ENCODE measurements at places on chromosomes 1 and 21. TPM values are rescaled to one million over a fixed set of nuclear protein-coding genes. Genes with fewer than 3 reads are reported as not detected.

DNA sequence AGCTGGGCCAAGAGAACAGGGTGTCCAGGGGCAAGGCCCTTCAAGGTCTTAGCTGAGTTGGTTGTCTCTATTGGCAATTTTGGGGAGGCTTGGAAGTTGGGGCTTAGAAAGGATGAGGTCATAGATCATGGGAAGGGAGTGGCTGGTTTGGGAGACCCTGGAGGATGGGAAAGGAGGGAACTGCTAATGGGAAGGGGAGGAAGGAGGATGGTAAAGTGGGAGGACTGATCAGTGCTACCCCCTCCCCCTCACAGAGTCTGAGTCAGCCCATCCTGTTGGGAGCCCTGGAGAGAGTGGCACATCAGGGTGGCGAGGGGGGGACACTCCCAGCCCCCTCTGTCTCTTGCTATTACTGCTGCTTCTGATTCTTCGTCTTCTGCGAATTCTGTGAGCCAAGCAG is 5.1 kb downstream of the EFNA4 start:
- DNase-seq: no peak

GRCh38 chr1:31828341-31828740 is 12.5 kb upstream of the SPOCD1 start:
- no peak for DNase-seq

GRCh38 chr1:213409208-213409631 is 358.2 kb downstream of the RPS6KC1 start:
- DNase-seq: no peak

The EPHB2 gene
- polyA plus RNA-seq: 8.2 TPM

- no peak for DNase-seq
Observed at GRCh38 chr21:36180963-36181362, 24.3 kb downstream of the DOP1B start.

GRCh38 chr1:20612221-20612746 is 21.0 kb upstream of the PINK1 start:
- DNase-seq: no peak

The LDLRAD1 gene
- polyA plus RNA-seq: 1.1 TPM

The LCE1E gene
- polyA plus RNA-seq: not detected

All from testis (tissue), 5 donors.